ENCODE measurements at places on chromosomes 13 and 19.

- no peak for DNase-seq
Observed at GRCh38 chr19:17025991-17026658, 485 bp downstream of the CPAMD8 start.

GRCh38 chr13:40478775-40479174 is 187.7 kb downstream of the FOXO1 start:
- DNase-seq: no peak

GRCh38 chr13:74110053-74110452 is 24.2 kb downstream of the KLF12 start:
- DNase-seq: no peak

DNA sequence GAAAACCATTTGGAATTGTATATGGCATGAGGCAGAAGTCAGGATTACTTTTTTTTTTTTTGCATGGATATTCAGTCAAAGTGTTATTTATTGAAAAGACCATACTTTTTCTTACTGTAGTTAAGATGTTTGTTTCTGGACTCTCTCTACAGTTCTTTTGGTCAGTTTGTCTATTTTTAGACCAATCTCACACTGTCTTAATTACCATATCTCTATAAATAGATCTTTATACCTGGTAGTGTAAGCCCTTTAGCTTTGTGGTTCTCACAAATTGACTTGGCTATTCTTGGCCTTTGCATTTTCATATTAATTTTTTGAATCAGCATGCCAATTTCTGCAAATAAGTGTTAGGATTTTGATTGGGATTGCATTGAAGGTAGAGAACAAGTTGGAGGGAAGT is 96.8 kb downstream of the MAB21L1 start:
- no peak for DNase-seq

DNA sequence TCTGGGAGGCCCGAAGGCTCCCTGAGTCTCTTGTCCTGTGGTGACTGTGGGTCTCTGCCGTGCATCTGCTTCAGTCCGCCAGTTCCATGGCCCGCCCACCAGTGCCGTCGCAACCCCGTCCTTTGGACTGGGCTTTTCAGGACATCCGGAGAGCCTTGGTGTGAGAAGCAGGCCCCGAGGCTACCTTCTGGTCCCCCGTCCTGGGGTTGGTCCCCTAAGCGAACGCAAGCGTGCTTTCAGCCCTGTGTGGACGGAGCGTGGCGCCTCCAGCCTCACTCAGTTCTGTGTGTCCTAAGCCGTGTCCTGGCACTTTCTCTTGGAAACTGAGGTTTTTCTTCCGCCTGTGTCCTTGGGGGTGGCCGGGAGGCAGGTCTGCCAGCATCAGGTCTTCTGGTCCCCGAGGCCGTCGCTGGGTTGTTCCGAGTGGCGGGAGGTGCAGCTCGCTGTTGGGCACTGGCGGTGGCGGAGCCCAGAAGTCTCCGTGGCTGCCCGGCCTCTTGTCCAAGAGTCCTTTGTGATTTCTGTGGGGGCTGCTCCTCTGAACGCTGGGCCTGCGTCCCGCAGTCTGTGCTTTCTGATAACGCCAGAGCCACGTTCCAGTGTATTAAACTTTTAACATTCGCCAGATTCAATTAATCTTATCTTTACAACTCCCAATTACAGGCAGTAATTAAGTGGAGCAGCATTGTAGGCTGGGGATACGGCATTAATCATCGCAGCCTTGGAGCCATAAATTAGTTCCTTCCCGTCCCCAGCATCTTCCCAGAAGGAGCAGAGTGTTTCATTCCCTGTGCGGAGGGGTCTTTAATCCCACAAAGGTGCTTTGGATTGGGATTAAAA is 99.5 kb downstream of the KDM4B start:
- DNase-seq: no peak

DNA sequence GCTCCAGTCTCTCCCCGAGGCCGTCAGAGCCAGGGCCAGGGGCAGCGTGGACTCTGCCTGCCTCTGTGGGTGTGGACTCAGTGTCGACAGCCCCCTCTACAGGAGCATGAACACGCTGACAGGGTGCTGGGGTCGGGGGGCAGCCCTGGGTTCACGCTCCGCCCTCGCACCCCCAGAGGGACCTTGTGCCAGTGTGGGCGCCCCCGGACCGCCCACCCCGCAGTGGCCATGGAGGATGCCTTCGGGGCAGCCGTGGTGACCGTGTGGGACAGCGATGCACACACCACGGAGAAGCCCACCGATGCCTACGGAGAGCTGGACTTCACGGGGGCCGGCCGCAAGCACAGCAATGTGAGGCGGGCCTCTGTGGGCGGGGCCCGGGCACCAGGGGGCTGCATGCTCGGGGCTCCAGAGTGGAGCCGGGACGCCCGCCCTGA is 8.3 kb downstream of the TRPM4 start:
- DNase-seq: no peak

DNA sequence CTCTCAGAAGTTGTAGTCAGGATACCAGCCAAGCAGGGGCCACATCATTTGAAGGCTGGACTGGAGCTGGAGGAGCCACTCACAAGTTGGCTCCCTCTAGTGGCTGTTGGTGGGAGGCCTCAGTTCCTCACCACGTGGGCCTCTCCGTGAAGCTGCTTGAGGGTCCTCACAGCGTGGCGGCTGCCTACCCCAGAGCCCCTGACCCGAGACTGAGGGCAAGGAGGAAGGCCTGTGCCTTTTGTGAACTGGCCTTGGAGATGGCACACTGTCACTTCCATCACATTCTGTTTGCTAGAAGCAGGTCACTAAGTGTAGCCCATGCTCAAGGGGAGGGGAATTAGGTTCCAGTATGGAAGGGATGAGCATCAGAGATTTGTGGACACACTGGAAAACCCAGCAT is 14.6 kb downstream of the GNA11 start:
- peak; percentile 63 for DNase-seq
